CD14-positive monocyte (primary cell): ENCODE measurements at places on chromosomes 13 and 19.
A peak's percentile ranks its signal among the peaks of the same experiment; 100 is the strongest.

DNA sequence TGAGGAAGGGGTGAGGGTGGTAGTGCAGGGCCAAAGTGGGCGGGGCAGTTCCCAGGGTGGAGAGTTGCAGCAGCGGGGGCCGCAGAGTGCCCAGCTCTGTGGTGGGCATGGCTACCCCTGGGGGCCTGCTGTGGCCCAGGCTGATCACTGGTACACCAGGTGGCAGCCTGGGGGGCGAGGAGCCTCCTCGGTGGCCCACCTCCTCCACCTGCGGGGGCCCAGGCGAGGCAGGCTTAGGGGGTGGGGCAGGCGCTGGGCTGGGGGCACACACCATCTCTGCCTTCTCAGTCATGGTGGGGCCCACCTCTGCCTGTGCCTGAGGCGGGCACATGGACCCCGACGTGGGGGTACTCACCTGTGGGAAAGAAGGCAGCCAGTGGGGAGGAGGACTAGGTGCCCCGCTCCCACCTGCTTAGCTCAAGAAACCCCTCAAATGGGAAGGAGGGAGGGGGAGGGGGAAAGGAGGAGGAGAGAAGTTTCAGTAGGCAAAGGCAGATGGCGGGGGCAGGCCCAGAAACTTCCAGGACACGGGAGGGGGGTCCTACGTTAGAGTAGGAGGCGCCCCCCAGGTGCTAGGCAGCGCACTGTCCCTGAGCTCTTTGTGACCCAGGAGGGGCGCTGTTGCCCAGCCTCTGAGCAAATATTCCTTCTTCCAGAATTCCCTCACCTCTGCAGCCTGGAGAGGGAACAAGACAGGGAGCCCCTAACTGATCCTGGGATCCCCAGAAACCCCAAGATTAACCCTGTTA, 1.6 kb downstream of the LYL1 start:
- no peak for DNase-seq

DNA sequence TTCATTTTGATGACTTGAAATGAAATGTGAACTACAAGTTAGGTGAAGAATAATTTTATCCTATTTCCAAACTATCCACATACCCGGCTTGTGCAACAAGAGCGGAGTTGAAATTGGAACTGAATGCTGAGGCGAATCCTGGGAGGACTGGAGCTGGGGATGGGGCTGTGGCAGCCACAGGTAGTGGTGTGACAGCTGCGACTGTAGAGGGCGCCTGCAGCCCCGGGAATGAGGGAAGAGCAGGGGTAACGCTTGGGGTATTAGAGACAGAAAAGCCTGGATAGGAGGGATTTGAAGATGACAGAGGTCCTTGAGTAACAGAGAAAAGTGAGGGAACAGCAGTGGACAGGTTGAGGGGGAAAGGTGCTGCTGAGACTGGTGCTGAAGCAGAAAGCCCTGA, 22.0 kb upstream of the STOML3 start:
- DNase-seq = no peak

DNA sequence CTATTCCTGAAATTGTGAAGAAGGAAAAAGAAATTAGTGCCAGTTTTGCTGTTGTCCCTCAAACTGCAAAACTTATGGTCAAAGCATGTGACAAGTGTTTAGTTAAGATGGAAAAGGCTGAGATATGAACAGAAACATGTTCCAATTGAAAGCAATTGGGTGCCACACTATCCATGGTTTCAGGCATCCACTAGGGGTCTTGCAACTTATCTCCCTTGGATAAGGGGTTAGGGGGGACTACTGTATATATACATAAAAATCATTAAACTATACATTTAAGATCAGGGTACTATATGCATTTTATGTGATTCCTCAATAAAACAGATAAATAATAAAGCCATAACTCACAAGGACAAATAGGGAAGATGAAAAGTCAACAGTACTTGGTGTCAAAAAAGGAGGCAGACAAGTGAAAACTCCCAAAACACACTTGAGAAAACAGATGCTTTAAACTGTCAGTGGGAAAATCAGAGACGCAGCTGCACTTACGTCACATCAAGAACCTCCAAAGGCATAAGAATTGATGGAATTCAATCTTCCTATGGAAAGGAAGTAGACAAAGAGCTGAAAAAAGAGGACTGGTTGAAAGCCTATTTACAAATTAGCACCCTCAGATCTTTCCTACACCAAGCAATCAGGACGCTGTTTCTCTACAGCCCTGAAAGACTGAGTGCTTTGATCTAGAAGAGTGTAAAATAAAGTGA, 8.1 kb downstream of the SPART start:
- no peak for DNase-seq

DNA sequence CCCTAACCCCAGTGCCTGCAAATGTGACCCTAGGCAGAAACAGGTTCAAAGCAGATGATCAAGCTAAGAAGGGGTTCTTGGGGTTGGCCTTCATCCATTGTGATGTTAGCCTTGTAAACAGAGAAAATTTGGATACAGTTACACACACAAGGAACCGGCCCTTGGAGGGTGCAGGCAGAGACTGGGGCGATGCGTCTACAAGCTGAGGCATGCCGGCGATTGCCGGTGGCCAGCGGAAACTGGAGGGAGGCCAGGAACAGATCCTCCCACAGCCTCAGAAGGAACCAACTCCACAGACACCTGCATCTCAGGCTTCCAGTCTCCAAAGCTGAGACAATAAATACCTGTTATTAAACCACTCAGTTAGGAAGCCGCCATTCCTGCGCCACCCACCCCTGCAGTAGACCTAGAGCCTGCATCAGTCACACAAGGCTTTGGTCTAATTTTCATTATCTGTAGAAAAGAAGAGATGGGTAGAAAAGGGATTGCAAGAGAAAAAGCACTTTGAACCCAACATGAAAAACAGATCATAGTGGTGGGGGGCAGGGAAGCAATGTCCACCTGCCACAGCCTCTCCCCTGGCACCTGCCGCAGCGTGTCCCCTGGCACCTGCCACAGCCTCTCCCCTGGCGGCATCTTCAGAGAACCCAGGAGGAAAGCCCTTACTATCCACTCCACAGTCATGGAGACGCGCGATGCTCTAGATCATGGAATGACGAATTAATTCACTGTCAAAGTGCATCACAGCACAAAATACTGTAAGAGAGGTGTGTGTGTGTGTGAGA, 119.7 kb upstream of the SOX1 start:
- DNase-seq = no peak

- no peak for DNase-seq
Measured at GRCh38 chr13:113762538-113762937, 3.5 kb downstream of the TMEM255B start.

DNA sequence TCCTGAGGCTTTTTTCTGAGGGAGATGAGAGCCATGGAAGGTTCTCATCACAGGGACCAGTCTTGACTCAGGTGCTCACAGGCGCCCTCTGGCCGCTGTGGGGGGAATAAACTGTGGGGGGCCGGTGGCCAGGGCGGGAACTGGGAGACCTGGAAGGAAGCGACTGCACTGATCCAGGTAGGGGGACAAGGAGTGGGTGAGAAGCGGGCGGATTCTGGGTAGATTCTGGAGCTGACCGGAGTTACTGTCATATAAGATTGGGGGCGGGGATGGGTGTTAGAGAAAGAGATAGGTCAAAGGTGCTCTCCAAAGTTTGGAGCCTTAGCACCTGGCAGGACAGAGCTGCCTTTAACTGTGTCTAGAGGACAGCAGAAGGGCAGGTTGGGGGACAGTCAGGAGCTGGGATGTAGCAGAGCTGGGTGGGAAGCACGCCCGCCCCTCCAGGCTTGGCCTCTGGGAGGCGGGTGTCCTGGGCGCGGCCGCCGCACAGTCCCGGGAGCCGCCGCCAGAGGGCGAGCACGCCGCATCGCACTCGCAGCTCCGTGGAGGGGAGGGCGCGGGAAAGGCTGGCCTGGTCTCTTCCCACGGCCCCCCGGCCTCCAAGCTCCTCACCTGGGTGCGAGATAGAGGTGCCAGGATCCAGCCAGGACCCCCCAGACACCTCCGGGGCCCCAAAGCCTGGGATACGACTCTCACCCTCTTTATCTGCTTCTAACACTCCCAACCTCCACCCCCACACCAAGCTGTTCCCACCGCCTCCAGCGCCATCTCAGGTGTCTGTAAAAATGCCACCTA, 4.2 kb upstream of the DAND5 start:
- DNase-seq = peak; percentile 72

- DNase-seq = no peak
Measured at GRCh38 chr19:40103600-40103999, 12.9 kb upstream of the ZNF780A start.

DNA sequence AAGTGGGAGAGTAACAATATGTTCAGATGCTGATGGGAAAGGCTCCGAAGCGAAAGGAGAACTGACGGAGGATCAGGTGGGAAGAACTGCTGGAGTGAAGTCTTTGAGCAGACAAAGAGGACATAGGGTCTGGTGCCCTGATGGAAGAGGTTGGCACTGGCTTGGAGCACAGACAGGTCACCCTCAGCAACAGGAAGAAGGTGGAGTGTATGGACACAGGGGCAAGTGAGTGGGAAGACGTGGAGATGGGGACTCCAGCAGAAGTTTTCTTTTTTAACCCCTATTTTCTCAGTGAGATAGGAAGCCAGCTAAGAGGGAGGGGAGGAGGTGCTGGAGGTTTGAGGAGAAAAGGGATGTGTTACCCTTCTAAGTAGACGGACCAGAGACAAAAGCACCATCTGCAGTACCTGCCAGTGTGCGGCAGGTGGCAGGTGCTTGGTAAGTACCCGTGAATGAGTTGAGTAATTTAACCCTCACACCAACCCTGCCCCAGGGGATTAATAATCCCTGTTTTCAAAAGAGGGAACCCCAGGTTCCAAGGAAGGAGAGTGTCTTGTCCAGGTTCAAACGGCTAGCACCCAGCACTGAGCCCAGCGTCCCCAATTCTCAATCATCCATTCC, 11.2 kb downstream of the HAS1 start:
- peak; percentile 53 for DNase-seq

GRCh38 chr19:51259348-51260245, 8.7 kb downstream of the SIGLECL1 start:
- DNase-seq = peak; percentile 60

GRCh38 chr13:73106513-73107178, 47.8 kb downstream of the KLF5 start:
- DNase-seq = no peak

DNA sequence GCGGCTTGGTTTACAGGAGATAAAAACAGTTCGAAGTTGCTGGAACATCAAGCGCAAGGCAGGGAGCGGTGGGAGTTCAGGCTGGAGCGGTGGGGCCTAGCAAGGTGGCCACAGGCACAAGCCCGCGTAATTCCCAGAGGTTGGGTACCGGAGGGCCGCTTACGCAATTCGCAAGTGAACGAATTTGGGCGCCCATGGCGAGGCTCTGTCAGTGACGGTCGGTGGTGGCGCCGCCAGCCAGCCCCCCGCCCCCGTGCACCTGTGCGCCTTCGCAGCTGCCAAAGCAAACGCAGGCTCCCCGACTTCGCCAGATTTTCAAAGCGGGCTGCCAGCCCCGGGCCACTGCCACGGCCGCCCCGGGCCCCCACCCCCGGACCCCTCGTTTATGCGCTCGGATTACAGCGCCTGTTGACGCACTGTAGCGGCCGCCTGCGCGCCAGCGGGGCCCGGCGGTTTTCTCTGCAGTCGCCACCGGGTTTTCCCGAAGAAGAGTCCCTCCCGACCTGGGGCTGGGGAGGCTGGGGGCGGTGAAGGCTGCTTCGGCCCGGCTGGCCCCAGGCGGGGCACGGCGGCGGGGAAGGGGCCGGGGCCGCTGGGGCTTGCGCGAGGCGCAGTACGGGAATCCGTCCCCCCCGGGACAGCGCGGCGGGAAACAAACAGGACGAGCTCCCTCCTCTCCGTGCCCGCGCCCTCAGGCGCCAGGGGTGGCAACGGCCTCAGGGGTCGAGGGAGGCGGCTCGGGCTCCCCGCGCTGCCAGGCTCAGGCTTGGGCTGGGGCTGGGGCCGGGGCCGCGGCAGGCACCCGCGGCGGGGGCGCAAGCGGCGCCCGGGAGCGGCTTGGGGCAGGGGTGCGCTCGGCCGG, 709 bp downstream of the N4BP2L1 start:
- peak; percentile 51 for DNase-seq

- no peak for DNase-seq
Measured at GRCh38 chr19:10258080-10258710, 6.2 kb downstream of the MRPL4 start.

GRCh38 chr19:51142119-51142518, at the start of gene SIGLEC7:
Gene SIGLEC7 (plus strand): TSS chr19:51142301. CDS start chr19:51142370, 69 bp downstream.
- DNase-seq = peak; percentile 73

GRCh38 chr13:73177916-73178565, 119.2 kb downstream of the KLF5 start:
- no peak for DNase-seq

GRCh38 chr13:60756306-60756705, 359.3 kb downstream of the TDRD3 start:
- DNase-seq = no peak

DNA sequence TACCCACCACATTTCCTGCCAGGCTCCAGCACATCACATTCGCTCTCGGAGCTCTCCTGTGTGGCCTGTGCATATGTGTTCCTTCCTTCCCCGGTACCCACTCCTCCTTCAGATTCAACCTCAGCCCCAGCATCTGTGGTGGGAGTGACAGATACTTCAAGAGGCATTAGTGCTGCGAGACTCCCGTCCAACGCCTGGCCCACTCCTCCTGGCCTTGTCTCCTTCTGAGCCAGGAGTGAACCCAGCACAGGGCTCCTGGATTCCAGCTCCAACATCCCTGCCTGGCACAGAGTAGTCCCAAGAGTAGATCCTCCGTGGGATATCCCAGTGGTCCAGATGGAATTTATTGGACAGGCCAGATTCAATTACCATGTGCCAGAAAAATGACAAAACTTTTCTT, 55.9 kb downstream of the SACS start:
- no peak for DNase-seq

- DNase-seq = no peak
Measured at GRCh38 chr13:62933809-62934208, 1518.2 kb upstream of the PCDH20 start.

DNA sequence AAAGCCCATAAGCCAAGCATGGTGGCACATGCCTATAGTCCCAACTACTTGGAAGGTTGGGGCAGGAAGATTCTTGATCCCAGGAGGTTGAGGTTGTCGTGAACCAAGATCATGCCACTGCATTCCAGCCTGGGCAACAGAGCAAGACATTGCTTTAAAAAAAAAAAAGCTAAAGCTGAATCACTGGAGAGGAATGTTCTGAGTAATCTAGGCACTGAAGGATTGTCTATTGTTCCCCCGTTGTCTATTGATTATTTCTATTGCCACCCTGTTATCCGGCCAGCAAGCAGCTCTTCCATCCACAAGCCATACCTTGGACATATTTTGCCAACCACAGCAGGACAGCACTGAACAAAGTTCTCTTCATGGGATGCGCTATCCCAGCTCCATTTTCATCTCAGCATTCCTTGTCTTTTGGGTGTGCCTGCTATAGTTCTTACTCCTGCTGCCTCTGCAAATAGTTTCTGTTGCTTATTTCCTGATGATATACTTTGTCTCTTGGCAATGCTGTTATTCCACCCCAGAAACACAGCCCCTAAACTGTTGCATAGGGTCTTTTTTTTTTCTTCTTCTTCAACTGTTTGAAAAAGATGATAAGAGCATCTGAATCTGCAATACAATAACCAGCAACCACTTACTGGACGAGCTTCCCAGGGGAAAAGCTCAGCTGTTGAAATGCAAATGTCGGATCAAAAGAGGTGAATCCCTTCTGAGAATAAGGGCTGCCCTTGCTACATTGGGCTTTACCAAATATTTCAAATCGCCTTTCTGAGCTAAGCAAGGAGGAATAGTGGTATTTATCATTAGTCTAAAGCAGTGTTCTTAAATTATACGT, 22.2 kb upstream of the SIAH3 start:
- no peak for DNase-seq
